Hematopoietic multipotent progenitor cell treated with erythropoietin and hydrocortisone succinate and interleukin-3 and kit ligand, for 17 days (in vitro differentiated cells): ENCODE measurements at places on chromosomes 7 and 10.

DNA sequence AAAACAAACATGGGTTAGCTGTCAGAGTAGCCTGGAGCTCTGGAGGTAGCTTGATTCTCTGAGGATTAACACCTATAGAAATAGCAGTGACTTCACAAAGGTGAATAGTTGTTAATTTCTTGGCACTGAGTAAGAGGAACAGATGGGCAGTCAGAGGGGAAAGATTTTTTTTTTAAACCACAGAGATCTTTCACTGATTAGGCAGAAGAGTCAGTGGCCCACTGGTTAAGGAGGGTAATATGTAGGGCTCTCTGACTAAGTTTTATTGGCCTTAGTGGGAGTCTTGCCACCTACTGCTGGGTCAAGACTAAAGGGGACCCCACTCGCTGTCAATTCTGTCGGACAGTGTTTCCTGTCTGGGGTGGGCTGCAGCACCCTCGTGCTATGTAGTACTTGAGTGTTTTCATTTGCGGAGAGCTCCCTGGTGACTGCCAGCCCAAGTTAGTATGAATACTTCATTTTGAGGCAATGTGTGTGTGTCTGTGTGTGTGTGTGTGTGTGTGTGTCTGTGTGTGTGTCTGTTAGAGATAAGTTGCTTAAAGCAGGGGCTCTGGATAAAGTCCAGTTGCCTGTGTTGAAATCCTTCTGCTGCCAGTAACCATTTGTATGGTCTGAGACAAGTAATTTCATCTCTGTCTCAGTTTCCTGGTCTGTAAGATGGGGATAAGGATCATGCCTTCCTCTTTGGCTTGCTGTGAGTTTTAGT, 145.2 kb downstream of the ARID5B start:
- DNase-seq, result no peak

DNA sequence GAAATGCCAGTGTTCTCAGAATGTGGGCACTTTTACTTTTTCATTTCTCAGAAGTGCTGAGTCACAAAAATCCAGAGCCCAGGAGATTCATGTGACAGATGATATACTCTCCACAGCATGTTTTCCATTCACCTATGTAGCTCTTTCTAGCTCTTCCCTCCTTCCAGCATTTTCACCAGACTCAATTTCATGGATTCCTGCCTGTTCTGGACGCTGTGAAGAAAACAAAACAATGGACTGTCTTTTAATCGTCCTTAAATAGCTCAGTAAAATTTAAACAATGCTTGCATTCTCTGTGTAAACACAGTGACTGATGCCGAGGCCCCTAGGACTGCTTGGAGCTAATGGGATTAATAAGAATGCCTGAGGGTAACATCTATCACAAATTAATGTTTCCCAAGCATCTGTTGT, 25.5 kb downstream of the ZNF713 start:
- no peak for DNase-seq

DNA sequence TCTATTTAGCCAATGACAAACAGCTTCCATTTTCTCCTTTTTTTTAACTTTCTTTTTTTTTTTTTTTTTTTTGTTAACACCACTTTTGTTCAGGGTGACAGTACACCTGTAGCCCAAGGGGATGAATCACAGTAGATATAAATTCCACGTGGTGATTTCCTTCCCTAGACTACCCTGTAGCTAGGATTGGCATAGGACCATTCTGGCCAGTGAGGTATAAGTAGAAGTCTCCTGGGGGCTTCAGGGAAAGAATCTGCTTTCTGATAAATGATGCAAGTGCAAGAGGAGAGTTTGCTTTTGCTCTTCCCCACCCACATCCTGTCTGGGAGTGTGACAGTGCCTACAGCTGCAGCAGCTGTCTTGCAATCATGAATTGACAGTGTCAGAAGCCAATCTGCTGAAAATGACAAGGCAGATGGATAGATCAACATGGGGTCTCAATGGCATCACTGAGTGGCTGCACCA, 63.2 kb upstream of the TOMM7 start:
- no peak for DNase-seq

- no peak for DNase-seq
These were observed 84.0 kb upstream of the SMNDC1 start for GRCh38 chr10:110388687-110389052.

DNA sequence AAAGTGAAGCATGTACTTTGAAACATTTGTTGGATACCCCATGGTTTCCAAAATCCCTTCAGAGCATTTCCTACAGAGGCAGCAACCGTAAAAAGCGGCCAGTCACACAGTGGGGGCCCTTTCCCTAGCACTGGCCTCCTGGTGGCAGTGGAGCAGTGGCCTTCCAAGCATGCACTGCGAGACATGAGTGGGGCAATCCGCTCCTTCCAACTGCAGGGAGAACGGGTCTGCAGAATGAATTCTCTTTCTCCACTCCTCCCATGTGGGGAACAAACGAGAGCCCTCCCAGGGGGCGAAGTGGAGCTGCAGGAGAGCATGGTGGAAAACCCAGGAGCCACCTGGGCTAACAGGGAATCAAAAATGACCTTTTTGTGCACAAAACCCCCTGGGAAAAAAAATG, 542.9 kb upstream of the GALNT17 start:
- DNase-seq, result no peak

- no peak for DNase-seq
These were observed 16.0 kb upstream of the KIF5B start for GRCh38 chr10:32072025-32072800.

DNA sequence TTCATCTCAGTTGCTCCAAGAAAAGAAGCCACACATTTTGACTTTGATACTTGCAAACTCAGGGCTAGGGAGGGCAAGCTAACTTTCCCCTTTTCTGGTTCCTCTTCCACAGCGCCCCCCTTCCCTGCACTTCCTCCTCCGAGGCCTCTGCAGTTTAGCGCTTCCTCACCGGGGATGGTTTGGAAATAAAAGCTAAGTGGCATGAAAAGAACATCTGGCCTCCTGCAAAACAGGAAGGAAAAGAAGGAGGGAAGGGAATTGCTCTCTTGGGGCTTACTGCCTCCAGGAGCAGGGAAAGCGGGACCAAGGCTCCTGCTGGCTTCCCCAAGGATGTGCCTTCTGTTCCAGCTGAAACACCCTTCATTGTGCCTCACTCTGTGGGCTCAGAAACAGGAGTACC, 42.3 kb downstream of the PRKCQ start:
- no peak for DNase-seq

DNA sequence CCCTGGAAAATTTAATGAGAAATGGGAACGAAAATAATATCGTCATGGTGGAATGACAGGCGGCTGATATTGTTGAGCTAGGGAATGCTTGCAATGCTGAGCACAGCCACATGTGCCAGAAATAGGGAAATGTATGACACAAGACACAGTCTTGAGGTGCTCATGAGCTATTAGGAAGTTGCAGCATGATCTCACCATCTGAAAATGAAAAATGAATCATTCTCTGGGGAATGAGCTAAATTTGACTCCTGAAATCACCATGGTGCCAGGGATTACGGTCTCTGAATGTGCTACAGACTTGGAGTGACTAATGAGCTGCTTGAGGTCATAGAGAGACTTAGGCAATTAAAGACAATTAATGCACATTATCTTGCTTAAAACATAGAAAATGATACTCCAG, 845.0 kb downstream of the CNTNAP2 start:
- no peak for DNase-seq

DNA sequence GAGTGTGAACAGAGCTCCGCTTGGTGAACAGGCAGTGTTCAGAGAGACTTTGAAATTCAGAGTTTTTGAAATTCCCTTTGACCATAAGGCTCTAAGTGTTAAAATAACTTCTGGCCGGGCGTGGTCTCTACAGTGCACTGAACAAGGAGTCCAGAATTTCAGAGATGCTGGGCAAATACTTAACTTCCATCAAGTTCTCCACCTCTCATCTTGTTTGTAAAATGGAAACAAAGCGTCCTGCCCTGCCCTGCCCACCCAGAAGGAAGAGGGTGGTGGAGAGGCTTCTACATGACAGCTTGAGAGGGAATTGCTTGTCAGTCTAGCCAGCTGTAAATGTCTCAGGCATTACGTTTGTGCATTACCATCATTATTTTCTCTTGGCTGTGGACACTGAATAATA, 102.6 kb downstream of the RGS10 start:
- no peak for DNase-seq

DNA sequence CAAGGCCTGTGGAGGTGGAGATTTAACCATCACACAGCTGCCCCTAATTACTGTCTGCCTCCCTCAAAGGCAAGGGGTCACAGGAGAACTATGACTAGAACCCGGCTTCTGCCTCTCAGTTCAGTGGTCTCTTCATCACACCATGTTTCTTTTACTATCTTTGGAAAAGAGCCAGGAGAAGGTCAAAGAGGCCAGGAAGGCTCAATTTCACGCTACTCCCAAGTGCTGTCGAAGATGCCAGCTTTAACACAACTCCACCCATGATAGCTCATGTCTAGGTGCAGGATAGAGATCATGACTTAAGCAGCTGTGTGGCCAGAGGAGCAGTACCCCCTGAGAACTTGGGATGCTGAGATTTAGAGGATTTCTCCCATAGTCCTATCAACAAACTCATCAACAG, 60.5 kb upstream of the OPALIN start:
- DNase-seq, result no peak

- DNase-seq, result peak; percentile 12
These were observed 55.4 kb downstream of the CALD1 start for GRCh38 chr7:134834689-134835462.

GRCh38 chr10:34018784-34019183, 684.3 kb upstream of the NRP1 start:
- no peak for DNase-seq

DNA sequence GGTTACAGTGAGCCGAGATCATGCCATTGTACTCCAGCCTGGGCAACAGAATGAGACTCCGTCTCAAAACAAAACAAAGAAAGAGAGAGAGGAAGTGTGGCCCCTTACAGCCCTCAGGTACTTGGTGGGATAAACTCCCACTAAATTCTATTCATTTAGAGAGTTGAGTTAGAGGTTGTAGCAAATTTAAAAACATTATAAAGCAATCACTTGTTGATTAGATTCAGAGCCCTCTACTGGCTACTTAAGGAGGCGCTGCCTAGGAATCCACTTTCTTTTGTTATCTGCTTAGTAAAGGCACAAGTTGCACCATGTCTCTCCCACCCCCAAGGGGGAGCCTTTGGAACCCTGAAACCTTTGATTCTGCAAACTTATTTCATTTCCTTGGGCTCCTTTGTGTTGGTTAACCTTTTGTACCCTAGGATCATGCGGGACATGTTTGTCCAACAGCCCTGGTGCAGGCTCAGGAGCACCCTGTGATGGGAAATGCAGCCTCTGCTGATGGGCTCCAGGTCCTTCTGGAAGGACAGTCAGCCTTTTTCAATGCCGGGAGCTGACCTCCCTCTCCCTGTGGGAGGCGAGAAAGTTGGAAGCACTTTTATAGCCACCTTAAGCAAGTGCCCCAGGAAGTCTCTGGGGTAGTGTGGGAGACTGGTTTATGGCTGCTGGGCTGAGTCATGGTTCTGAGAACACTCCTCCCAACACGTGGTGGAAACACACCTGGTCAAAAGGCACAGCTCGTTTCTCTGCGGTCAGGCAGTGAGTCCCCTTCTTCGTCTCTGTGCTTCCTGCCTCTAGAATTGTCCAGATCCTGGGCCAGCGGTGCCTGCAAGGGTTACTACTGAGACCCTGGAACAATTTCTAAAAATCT, 2.3 kb downstream of the HKDC1 start:
- peak; percentile 66 for DNase-seq

- DNase-seq, result no peak
These were observed 23.3 kb downstream of the SLC13A4 start for GRCh38 chr7:135704698-135705097.

DNA sequence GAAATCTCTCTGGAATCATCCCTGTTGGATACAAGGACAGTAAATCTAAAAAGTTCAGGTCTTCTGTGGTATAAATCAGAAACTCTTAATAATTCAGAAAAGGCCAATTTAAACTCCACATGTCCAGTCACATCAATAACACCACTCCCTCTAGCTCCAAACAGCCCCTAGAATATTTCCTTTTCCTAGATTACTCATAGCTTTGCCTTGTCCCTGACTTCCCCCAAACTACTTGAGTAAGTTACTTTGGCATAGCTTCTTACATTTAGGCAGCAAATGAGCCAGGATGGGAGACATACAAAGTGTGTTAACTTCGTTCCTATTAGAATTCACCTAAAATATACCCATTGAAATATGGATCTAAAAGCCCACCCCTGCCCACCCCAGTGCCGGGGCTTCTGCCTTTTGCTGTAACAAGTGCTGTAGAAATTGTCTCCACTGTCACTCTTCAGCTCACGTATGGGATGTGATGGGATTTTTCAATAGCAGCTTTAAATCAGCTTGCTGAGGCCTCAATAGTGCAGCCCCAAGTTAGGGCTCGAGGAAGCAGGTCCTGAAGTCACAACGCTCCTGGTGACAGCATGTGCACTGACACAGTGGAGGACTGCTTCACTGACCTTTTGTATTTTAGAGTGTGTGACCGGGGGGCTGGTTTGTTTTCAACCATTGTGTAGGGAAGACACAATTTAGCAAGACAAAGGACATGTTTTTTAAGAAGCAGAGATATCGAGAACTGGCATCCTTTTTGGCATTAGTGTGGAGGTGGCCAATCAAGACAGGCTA, 218.2 kb upstream of the KMT2E start:
- DNase-seq, result no peak

- no peak for DNase-seq
These were observed 80.5 kb downstream of the KCNMA1 start for GRCh38 chr10:77556990-77557601.

DNA sequence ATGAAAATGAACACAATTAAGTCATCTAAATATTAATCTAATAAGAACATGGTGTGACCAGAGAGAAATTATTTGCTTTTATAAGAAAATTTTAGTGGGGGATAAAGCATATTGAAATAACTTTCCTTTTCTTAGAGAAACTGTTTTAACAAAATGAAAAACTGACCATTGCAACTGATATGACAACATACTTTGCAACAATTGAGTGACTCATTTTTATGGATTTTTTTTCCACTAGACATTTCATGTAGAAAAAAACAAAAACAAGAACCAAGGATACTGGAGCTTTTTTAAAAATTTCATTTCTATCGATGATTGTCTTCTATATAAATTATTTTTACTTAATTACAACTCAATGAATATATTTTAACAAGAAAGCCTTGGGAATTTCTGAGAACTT, 90.0 kb downstream of the C1GALT1 start:
- DNase-seq, result no peak

DNA sequence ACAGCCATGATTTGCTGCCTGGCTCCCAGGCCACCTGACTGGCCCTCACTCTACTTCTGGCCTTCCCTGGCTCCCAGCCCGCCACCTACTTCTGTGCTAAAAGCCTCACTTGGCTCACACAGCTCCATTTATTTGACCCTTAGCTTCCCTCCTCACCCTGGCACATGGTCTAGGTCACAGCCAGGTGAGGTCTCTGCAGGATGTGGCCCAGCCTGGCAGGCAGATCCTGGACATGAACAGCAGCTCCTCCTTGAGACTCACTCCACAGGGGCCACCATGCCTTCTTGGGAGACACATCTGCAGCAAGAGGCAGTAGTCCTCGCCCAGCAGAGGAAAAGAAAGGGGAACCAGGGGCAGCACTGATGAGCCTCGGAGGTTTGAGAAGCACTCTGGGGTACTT, 64.6 kb downstream of the GRID1 start:
- DNase-seq, result no peak

- DNase-seq, result no peak
These were observed 86.7 kb downstream of the ADCY1 start for GRCh38 chr7:45660901-45661211.
